ENCODE measurements at places on chromosomes 12 and 14. TPM values are rescaled to one million over a fixed set of nuclear protein-coding genes. Genes with fewer than 3 reads are reported as not detected.

DNA sequence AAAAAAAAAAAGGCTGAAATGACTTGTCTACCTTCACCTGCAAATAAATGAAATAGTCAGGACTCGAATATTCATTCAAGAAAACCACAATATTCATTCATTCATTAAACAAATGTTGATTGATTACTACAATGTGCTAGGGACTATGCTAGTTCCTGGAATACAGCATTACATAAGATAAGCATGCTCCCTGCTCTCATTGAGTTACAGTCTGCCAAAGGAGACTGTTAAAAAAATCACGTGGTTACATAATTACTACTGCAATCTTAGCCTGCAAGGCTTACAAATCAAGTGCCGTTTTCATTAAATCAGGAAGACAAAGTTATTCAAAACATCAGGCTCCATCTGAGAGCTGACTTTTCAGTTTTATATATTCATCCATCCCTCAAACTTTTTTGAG is 70.4 kb upstream of the RIC8B start:
- no peaks in the 10 kb centered on the region for H3K4me1 ChIP-seq
- no peaks in the 10 kb centered on the region for H3K36me3 ChIP-seq
- H3K4me3 ChIP-seq: no peak overlapping the region
- no peak overlapping the region for H3K27ac ChIP-seq
- no peak for DNase-seq
- no peaks in the 10 kb centered on the region for H3K27me3 ChIP-seq

GRCh38 chr12:60394665-60395064 is 798.8 kb downstream of the SLC16A7 start:
- H3K4me3 ChIP-seq: no peak overlapping the region
- H3K4me1 ChIP-seq: peaks cover 25% of the 10 kb centered on the region
- H3K27me3 ChIP-seq: no peaks in the 10 kb centered on the region
- peak overlapping the region; percentile 24 for H3K27ac ChIP-seq

DNA sequence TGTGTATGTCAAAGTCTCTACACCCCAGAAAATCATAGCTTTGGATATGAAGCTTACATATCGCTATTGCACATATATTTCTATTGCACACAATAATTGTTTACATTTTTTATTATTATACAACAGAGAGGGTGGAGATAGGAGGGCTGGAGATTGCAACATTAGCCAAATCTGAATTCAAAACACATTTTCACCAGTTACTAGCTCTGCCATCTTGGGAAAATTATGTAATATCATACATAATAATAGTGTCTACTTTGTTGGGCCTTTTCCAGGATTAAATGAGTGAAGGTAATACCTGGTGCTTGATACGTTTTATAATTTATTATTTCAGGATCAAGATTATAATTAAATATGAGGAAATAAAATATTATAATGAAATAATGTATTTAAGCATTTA is 507.4 kb upstream of the TBX3 start:
- H3K27me3 ChIP-seq: no peaks in the 10 kb centered on the region
- H3K27ac ChIP-seq: no peak overlapping the region
- no peak overlapping the region for H3K4me3 ChIP-seq
- no peak for DNase-seq
- no peaks in the 10 kb centered on the region for H3K4me1 ChIP-seq

DNA sequence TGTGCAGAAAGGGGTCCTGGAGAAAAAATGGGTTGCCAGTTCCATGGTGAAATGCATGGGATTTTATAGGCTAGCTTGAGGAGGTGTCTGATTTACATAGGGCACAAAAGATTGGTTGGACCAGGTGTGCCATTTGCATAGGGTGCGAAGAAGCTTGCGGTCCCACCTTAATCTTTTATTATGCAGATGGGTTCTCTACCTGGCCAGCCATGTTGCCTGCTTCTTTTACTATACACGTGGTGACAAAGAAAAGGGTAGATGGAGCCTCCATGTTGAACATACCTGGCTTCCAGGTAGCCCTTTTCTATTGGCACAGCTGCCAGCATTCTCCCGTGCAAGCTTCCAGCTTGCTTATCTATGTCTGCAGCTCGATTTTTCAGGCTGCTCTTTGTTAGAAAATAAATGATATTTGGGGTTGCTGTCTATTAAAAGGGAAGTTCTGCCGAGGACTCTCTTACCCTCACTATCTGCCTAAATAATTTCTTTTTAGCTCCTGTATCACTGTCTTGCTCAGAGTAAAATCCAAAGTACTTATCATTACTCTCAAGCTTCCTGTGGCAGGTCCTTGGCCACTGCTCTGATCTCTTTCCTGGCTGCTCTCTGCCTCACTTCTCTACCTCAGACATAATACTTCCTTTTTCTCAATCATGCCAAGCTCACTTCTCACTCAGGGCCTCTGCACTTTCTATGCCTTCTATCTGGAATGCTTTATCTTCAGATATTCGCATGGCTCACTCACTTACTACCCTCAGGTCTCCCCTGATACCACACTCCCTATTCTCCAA is 216.0 kb upstream of the DAAM1 start:
- H3K4me3 ChIP-seq: no peak overlapping the region
- no peaks in the 10 kb centered on the region for H3K36me3 ChIP-seq
- no peak overlapping the region for H3K27ac ChIP-seq

- H3K36me3 ChIP-seq: peaks cover 2% of the 10 kb centered on the region
- DNase-seq: no peak
- H3K4me3 ChIP-seq: no peak overlapping the region
- H3K4me1 ChIP-seq: no peaks in the 10 kb centered on the region
- H3K27ac ChIP-seq: no peak overlapping the region
These were observed 75.4 kb downstream of the FUT8 start for GRCh38 chr14:65487783-65488494.

GRCh38 chr14:78974691-78975090 is 804.5 kb downstream of the NRXN3 start:
- no peaks in the 10 kb centered on the region for H3K36me3 ChIP-seq
- no peak overlapping the region for H3K4me3 ChIP-seq
- H3K27me3 ChIP-seq: no peaks in the 10 kb centered on the region
- DNase-seq: no peak
- H3K27ac ChIP-seq: no peak overlapping the region

GRCh38 chr12:84599539-84599938 is 313.1 kb downstream of the SLC6A15 start:
- DNase-seq: no peak
- H3K36me3 ChIP-seq: no peaks in the 10 kb centered on the region
- H3K4me3 ChIP-seq: no peak overlapping the region
- no peak overlapping the region for H3K27ac ChIP-seq
- no peaks in the 10 kb centered on the region for H3K4me1 ChIP-seq

- no peak overlapping the region for H3K4me3 ChIP-seq
- H3K27ac ChIP-seq: peak overlapping the region; percentile 4
- no peak for DNase-seq
- no peaks in the 10 kb centered on the region for H3K27me3 ChIP-seq
These were observed 138.7 kb downstream of the TTC7B start for GRCh38 chr14:90677484-90678050.

DNA sequence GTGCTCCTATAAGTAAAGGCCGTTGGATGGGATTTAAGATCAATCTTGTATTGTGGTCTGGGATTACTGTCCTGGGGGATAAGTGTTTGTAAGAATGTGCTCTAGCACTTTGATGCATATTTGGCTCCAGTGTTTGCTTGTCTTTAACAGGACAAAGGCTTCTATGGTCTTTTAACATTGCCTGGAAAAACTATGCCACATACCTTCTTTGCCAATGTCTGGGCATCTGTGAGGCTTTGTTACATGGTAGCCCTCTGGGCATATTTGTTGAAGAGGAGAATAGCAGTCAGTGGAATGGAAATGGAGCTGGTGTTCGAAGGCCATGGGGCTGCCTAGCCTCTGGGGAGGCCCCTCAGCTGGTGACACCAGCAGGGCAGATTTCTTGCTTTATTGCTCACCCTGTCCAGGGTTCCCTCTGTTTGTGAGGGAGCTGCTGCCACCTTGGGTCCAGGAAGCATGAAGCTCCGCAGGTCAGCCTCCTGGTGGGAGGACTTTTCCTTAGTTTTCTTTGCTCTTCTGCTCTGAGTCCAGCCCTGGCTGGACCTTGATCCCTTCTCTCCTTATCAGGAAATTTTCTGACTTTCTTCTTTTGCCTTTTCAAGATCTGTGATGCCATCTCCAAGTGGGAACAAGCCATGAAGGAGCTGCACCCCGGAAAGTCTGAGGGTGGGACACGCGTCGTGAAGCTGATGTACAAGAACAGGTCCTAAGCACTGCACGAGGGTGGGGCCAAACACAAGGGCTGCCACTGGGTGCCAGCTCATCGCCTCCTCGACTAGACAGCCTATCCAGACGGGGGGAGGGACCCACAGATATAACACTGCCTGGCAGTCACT is 19.5 kb downstream of the PIGH start:
- H3K27ac ChIP-seq: no peak overlapping the region
- H3K4me1 ChIP-seq: no peaks in the 10 kb centered on the region
- H3K27me3 ChIP-seq: no peaks in the 10 kb centered on the region
- H3K4me3 ChIP-seq: no peak overlapping the region

The DENR gene
- total RNA-seq: 51.9 TPM

The RNF212B gene
- total RNA-seq: not detected

The MMP14 gene
- 518 TPM for total RNA-seq

The TRAF3 gene
- 15.9 TPM for total RNA-seq

The SLC4A8 gene
- 4.2 TPM for total RNA-seq

Data from osteocyte (in vitro differentiated cells).